CD4-positive, alpha-beta T cell treated with Interleukin-17A for 1 hour (primary cell): ENCODE measurements at places on chromosomes 16 and 17.

DNA sequence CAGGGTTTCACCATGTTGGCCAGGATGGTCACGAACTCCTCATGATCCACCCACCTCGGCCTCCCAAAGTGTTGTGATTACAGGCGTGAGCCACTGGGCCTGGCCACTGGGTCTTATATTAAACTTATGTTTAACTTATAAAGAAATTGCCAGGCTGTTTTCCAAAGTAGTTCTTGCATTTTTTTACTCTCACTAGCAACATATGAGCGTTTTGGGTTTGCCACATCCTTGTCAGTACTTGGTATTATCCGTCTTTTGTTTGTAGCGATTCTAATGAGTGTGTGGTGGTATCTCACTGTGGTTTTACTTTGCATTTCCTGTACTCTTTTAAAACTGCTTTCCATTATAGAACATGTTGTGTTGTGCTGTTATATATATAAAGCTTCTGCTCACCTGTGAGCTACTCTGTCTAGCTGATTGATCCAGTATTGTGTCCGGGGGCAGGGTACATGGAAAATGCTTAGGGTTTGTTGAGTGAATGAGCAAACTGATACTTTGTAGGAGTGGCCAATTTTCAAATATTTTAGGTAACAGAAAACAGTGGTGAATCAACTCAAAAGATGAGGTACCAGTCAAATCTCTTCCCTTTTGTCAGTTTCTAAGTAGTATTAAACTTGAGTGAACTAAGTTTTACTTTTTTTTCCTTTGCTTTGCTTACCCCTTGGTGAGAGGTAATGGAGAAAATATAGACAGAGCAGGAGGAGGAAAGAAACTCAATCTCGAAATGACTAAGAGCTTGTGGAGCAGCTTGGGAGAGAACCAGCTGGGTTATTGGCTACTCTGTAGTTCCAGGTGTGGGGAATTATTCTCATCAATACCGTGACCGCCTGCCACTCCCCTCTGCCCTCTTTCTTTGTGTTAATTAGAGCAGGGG is 75.8 kb downstream of the PITPNC1 start:
- DNase-seq, result peak; percentile 78

GRCh38 chr16:79677799-79678530 is 77.4 kb upstream of the MAF start:
- DNase-seq, result no peak

GRCh38 chr16:30085247-30085646 is 6.5 kb downstream of the TBX6 start:
- no peak for DNase-seq

DNA sequence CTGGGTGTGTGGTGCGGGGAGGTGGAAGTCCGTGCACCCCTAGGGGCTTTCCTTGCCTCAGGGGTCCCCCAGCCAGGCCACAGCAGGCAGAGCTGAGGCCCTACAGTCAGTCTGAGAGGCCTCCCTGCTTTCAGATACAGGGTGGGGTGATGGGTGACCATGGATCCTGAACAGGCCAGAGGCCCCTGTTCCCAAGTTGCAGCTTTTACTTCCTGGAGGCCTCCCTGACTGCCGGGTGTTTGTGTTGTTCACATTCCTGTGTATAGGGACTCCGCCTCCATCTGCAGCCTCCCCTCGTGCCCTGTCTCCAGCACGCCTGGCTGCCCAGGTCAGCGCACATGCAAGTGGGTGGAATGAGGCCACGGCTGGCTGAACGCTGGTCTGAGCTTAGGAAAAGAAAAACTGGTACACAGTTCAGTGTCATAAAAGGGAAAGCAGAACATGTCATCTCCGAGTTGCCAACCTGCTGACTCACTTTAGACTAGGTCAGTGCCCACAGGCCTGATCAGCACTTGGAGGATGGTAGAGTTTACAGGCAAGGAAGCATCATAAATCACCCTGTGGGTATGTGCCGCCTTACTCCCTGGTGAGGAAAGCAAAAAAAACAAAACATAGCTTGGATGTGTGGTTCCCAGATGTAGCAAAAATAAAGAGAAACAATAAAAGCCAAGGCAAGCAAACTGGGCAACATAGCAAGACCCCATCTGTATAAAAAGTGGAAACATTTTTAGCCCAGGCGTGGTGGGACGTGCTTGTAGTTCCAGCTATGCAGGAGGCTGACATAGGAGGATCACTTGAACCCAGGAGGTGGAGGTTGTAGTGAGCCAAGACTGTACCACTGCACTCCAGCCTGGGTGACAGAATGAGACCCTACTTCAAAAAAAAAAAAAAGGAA is 6.2 kb upstream of the SLC7A6 start:
- DNase-seq, result no peak

DNA sequence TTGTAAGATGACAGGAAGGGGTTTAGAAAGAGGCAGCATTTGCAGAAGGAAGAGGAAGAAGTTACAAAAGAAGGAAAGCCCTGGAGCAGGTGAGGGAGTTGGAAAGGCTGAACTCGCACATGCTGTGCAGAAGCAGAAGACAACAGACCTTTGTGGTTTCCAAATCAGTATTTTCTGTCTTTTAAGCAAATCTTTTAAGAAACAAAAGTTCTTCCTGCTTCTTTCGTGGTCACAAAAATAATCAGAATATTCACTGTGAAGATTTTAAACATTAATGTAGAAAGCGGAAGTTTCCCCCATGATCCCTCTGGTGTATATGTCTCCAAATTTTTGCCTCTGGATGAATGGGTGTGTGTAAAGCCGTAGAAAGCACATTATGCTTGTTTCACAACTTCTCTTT is 25.8 kb downstream of the ZNRF1 start:
- DNase-seq, result no peak

- DNase-seq, result no peak
Measured at GRCh38 chr16:88303890-88304819, 78.6 kb upstream of the ZNF469 start.

DNA sequence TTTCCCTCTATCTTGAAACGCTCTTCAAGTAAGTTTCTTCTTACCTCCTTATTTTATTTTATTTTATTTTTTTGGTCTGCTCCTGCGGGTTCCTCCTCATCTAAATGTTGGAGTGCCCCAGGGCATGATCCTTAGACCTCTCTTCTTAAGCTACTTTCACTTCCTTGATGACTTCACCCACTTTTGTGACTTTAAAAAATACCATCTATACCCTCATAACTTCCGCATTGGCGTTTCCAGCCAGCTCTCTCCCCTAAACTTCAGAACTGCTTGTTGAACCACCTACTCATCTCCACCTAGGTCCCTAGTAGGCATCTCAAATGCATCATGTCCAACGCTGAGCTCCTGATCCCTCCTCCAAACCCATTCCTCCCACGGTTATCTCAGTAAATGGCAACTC is 51.4 kb upstream of the NFAT5 start:
- DNase-seq, result no peak

DNA sequence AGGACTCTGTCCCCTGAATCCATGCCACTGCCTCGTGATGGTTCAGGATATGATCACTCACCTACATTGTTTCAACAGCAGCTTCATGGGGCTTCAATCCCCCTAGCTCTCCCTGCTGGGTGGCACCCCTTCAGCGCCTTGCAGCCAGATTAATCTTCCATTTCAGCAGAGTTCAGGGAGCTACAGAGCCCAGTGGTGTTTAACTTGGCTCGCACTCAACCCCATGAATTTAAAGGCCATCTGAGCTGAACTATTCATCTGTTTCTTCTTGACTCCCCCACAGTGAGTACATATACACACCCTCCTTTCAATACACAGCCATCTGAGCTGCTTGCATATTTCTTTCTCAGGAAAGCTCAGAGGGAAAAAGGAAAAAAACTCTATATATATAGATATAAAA is 202.8 kb upstream of the C16orf82 start:
- no peak for DNase-seq

- DNase-seq, result no peak
Measured at GRCh38 chr17:50793007-50793406, 25.7 kb upstream of the ANKRD40CL start.

- no peak for DNase-seq
Measured at GRCh38 chr16:11050944-11051343, 106.6 kb downstream of the CLEC16A start.

GRCh38 chr17:82645516-82645915 is 2.7 kb downstream of the WDR45B start:
- DNase-seq, result no peak

GRCh38 chr16:79833559-79833958 is 233.0 kb upstream of the MAF start:
- DNase-seq, result no peak

GRCh38 chr17:14616528-14616927 is 315.6 kb downstream of the HS3ST3B1 start:
- DNase-seq, result no peak

DNA sequence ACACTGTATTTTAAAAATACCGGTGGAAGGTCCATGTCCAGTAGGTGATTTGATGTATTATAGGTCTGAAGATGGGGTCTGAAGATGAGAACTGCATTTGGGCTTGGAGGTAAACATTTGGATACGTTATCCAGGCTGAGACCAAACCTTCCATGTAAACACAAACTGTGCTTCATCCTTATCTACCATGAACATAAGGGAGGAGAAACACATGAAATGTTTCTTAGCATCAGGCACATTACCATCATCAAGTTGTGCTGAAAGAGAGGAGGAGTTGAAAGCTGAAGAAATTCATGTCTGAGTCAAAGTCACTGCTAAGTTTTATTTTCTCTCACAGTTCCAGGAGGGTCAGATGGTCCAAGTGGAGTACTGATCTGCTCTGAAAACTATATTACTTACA is 11.4 kb downstream of the SF3B3 start:
- no peak for DNase-seq

DNA sequence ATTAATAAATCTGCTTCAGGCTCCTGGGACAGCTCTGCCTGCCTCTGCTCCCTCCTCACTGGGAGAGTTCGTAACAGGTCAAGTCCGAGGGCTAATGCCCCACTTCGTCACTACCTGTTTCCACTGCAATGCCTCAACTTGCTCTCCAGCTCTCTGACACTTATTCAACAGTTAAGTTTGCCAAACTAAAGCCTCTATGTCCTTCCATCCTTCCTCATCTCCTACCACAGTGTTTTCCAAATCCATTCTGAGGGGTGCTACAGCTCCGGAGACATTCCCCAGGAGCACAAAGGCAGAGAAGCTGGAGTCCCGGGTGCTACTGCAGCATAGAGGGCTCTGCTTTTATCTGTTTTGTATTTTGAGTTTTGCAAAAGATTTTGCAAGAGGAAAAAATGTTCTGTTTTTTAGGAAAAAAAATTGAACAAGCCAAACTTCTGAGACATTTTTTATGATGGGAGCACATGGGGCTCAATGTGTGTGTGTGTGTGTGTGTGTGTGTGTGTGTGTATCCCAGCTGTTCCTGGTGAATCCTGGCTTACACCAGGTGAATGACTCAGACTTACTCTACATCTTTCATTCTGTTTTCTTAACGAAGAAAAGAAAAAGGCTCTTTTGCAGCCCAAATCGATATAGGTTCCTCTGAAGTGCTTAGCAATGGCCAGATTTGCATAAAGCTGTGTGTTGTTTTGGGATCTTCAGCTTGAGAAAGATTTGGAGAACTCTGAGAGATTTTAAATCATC is 46.1 kb upstream of the MYOCD start:
- DNase-seq, result no peak

- no peak for DNase-seq
Measured at GRCh38 chr16:88915639-88916327, 49.3 kb upstream of the PABPN1L start.

GRCh38 chr16:83835586-83836566 is 28.1 kb downstream of the HSBP1 start:
- DNase-seq, result peak; percentile 7

DNA sequence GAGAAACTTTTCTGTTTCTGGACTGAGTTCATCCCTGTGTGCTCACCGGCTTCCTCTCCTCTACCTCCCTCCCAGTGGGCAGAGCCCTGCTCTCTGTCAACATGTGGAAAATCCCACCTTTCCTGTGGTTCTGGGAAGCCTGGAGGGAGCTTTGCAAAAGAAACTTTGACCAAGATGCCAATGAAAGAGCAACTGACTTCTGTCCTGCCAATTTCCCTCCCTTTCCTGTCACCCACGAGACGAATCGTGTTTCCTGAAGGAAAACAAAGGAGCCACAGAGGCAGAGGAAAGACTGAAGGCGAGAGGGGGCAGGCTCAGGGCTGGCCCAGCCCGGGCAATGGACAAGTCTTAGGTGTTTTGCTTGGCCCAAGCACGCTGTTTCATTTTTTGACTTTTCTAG is 82.8 kb downstream of the PLCG2 start:
- DNase-seq, result no peak

GRCh38 chr17:41452281-41452680 is 11.5 kb upstream of the KRT38 start:
- DNase-seq, result no peak

GRCh38 chr16:491220-491919 is 36.1 kb upstream of the CAPN15 start:
- DNase-seq, result no peak

GRCh38 chr16:50830698-50831097 is 88.8 kb downstream of the CYLD start:
- no peak for DNase-seq

DNA sequence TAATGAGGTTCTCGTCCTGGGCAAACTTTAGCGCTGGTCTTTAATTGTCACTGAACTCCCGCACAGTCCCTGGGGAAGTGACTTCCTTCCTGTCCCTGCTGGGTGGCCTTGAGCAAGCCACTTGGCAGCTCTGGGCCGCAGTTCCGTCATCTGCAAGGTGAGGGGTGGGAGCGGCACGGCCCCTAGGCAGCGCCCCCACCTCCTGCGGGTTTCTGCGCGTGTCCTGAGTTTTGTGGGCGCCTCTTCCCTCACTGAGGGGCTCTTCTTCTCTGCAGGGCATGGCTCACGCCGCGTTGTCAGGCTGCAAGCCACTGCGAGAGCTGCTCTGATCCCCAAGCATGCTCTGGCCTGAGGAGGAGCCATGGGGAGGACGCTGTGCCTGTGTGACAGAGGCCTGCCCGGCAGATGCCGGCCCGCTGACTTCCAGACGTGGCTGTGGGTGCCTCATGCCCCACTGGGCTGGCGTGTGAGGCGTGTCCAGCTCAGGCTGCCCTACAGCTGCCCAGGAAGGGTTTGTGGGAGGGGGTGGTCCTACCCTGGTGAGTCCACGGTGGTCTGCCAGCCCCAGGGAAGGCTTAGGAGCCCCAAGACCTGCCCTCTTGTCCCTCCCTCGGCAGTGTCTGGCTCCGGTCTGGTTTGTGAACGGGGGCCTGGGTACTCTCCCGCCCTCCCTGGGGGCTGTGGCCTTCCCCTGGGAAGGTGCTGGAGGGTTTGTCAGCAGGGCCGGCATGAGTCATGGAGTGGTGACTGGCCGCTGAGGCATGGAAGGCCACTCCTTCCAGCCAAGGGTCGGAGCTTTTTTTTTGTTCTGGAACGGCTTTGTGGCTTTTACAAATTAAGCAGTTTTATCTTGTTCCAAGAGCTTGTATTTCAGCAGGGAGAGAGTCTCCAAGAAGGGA is 182.0 kb downstream of the SEC14L1 start:
- DNase-seq, result no peak

DNA sequence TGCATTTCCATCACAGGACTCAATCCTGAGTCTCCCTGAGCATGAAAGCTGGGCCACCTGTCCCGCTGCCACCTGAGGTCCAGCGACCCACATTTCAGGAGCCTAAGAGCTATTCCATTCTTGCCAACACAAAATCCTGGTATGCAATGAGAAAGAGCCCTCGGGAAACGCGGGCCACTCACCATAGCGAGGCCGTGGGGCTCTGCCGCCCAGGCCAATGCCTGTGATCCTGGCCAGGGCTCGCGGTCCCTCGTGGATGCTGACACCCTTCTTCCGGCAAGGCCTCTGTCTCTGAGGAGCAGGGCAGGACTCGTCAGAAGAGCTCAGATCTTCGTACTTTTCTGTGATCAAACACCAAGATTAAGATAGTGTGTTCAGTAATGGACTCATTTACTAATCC is 11.6 kb downstream of the NUDT16L1 start:
- no peak for DNase-seq
